ENCODE measurements at places on chromosomes 7 and 10. TPM values are rescaled to one million over a fixed set of nuclear protein-coding genes. Genes with fewer than 3 reads are reported as not detected.

The ZC3HAV1L gene
- 10.8 TPM for total RNA-seq

The C10orf53 gene
- total RNA-seq = not detected

The SPAM1 gene
- total RNA-seq = not detected

The LRRC4 gene
- 0.99 TPM for total RNA-seq

The COA1 gene
- 26.1 TPM for total RNA-seq

The TCF7L2 gene
- 20.8 TPM for total RNA-seq

The TMEM196 gene
- not detected for total RNA-seq

The FOXP2 gene
- total RNA-seq = 37.1 TPM

The TFEC gene
- total RNA-seq = 1.5 TPM

The HSPA12A gene
- total RNA-seq = 24.4 TPM

The CCDC172 gene
- total RNA-seq = not detected

The GPR146 gene
- total RNA-seq = 12.5 TPM

The PHKG1 gene
- total RNA-seq = 1.4 TPM

The DEPP1 gene
- 173 TPM for total RNA-seq

The CYP2C19 gene
- total RNA-seq = not detected

The KCNK18 gene
- total RNA-seq = not detected

The GDF10 gene
- total RNA-seq = 33.3 TPM

The ATP6V0A4 gene
- total RNA-seq = not detected

The EXOC6 gene
- total RNA-seq = 16.7 TPM

The TRPV5 gene
- not detected for total RNA-seq

The MRC1 gene
- total RNA-seq = 39.6 TPM

The AKR1B15 gene
- 0.17 TPM for total RNA-seq

The SLC16A12 gene
- 1.7 TPM for total RNA-seq

The PRKG1 gene
- total RNA-seq = 36.7 TPM

The FKBP6 gene
- total RNA-seq = not detected

The C7orf57 gene
- not detected for total RNA-seq

The PLAU gene
- 4.2 TPM for total RNA-seq

The GSTO1 gene
- total RNA-seq = 153 TPM

The H2BK1 gene
- total RNA-seq = not detected

Measured in esophagus muscularis mucosa (tissue), 4 donors.